ENCODE measurements at places on chromosomes 11 and 22.

GRCh38 chr11:72378704-72379383 lies 55.5 kb downstream of the CLPB start:
- no peak for DNase-seq

DNA sequence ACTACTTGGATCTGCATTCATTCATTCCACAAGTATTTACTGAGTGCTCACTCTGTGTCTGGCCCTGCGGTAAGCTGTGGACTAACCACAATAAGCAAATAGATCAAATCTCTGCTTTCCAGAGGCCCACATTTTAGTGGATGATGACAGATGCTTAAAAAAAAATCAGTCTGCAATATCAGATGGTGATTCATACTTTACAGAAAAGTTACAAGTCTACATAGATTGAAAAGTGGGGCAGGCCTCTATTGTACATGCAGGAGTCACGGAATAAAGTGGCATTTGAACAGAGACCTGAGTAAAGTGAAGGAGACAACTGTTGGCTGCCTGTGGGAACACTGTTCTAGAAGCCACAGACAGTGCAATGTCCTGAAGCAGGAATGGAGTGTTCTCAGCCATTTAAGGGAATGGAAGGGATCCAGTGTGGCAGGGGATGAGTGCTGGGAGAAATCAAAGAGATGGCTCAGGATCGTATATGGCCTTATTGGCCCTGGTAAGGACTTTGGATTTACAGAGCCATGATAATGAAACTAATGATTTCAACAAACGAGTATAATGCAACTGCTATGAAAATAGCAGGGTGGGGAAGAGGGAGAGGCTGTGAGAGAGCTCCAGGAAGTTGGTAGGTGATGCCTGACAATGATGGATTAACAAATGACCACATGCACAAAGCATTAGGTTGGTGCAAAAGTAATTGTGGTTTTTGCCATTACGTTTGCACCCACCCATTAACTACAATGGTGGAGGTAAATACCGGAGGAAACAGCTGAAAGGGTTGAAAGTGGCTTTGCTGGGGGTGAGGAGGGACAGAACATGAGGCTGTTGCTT lies 31.1 kb downstream of the TMEM45B start:
- no peak for DNase-seq

DNA sequence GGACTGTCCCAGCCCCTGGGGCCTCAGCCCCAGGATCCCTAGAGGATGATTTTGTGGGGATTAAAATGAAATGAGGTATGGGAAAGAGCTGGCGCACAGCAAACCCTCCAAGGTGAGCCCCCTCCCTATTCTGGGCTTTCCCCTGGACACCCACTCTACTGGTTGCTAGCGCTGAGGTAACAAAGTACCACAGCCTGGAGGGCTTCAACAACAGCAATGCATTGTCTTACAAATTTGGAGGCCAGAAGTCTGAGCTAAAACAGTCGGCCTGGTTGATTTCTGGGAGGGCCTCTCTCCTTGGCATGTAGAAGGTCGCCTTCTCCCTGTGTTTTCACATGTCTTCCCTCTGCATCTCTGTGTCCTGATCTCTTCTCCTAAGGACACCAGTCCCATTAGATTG lies 913.6 kb downstream of the NTM start:
- DNase-seq, result no peak

- DNase-seq, result no peak
These were observed 34.9 kb downstream of the TRAF6 start for GRCh38 chr11:36475192-36475591.

DNA sequence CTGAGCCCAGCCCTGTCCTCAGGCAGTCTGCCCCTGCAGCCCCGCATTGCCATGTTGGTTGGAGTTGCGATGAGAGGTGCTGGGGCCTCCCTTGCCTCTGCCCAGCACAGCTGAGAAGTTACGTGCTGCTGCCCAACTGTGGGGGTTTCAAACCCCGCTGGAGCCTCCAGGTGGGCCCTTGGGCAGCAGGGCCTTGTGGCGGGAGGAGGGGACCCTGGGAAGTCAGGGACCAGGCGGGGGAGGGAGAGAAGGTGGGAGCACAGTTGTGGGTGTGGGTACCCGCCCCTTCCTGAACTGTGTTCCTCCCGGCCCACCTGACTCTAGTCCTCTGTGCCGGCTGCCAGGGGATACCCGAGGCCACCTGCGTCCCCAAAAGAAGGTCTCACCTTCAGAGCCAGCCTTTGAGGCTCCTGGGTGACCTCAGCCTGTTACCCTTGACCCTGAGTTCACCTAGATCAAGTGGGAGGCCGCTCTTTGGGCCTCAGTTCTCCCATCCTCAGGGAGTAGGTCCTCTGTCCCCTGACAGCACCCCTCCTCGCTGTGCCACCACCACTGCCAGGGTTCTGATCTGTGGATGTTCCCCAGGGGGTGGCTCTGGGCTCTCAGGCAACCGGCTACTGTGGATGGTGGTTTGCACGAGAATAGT lies 7.7 kb upstream of the CCDC188 start:
- DNase-seq, result no peak

- DNase-seq, result peak; percentile 87
These were observed 18.7 kb upstream of the SCGB1D1 start for GRCh38 chr11:62171261-62171723.

- no peak for DNase-seq
These were observed 76.5 kb downstream of the SWAP70 start for GRCh38 chr11:9740202-9740883.

DNA sequence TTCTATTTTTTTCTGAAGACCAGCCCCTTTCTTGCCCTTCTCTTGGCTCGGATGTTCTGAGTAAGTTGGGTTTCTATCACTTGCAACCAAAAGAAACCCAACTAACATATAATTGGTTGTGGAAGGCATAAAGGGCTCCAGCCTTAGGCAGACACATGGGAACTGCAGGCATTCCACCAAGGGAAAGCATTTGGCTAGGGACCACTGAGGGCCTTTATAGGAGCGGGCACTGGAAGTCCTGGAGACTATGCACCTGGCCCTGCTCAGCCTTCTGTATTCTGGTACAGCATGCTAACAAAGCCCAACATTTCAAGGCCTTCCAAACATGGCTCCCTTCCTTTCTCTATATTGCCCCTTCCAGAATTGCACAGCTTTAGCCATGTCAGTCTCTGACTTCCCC lies 17.6 kb upstream of the LMO1 start:
- DNase-seq, result no peak

DNA sequence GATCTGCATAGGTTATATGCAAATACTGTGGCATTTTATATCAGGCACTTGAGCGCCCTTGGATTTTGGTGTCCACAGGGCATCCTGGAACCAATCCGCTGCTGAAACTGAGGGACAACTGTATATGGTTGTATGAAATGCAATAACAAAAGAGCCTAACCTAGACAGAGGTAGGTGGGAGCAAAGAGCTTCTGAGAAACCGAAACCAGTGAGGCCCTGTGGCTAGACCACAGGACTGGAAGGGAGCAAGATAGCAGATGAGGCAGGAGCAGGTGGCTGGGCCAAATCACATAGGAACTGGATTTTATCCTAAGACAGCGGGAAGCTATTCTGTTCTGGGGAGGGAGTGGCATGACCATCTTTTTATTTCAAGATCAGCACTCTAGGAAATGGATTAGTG lies 30.1 kb downstream of the RCN1 start:
- DNase-seq, result no peak

- no peak for DNase-seq
These were observed 45.8 kb upstream of the MYH9 start for GRCh38 chr22:36433318-36434231.

DNA sequence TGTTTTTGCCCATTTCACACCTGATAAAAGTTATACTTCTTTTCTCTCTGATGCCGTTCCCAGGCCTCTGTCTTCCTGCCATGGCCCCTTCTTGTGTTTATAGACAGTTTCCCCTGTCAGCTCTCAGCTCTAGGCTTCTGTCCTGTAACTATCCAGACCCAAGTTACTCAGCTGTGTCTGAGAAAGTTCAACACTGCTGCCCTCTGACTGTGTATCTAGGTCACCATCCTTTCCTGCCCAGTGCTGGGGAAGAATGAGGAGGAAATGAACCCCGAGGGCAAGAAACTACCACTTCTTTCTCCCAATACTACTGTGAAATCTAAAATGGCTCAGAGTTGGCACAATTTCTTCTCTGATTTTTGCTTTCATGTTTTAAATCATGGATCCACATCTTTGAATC lies 29.6 kb downstream of the SNX19 start:
- no peak for DNase-seq

- peak; percentile 15 for DNase-seq
These were observed 2.4 kb upstream of the KAT5 start for GRCh38 chr11:65709661-65710060.

- DNase-seq, result no peak
These were observed 15.3 kb downstream of the TTLL12 start for GRCh38 chr22:43171607-43172006.

DNA sequence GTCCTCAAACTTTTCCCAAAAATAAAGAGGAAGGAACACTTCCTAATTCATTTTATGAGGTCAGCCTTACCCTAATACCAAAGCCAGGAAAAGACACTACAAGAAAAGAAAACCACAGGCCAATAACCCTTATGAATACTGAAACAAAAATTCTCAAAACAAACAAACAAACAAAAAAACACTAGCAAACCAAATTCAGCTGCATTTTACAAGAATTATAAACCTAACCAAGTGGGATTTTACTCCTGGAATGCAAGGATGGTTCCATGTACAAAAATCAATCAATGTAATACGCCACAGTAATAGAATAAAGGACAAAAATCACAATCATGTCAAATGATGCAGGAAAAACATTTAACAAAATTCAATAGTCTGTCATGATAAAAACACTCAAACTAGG lies 13.3 kb downstream of the ARVCF start:
- no peak for DNase-seq

- no peak for DNase-seq
These were observed 289.1 kb upstream of the SORL1-AS1 start for GRCh38 chr11:121741761-121742361.

DNA sequence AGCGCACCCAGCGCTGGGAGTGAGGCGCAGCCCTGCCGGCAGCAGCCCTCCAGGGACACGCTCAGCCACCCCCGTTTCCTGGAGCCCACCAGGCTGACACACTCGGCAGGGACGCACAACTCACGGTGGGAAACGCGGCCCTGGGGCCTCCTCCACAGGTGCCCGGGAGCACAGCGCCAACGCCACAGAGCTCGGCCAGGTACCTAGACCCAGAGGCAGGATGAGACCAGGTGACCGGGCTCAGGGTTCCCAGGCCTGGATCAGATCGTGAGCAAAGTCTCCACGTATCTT lies 18.0 kb downstream of the TUBGCP6 start:
- DNase-seq, result no peak

- DNase-seq, result no peak
These were observed 367.6 kb downstream of the SOX6 start for GRCh38 chr11:15988693-15989231.

- DNase-seq, result no peak
These were observed 85.1 kb upstream of the NAV2 start for GRCh38 chr11:19627566-19627965.

DNA sequence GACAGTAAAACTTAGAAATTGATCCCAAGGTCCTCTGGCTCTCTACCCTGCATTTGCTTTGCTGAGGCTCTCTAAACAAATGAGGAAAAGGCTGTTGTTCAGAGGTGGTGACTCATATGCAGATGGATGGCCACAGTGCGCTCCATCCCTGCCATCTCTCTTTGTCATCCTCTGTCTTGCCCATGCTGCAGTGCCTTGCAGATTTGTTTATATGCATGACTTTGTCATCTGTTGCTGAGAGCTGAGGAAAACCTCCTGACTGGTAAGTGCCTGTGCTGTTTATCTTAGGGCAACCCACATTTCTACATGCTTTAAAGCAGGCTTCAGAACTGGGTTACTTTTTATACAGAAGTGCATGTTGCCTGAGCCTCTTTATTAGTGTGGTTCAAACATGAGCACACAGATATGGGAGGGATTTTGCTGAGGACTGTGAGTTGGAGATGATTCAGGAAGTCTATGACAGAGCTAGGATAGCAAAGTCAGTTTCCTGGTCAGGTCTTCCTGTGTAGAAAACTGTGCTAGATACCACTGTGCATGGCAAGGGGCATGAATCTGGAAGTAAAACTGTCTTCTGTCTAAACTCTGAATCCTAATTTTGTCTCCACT lies 57.4 kb downstream of the JAM3 start:
- DNase-seq, result no peak

GRCh38 chr11:9982127-9982795 lies 311.8 kb downstream of the SBF2 start:
- no peak for DNase-seq

GRCh38 chr11:61732705-61733104 lies 19.7 kb upstream of the MYRF start:
- DNase-seq, result peak; percentile 28

DNA sequence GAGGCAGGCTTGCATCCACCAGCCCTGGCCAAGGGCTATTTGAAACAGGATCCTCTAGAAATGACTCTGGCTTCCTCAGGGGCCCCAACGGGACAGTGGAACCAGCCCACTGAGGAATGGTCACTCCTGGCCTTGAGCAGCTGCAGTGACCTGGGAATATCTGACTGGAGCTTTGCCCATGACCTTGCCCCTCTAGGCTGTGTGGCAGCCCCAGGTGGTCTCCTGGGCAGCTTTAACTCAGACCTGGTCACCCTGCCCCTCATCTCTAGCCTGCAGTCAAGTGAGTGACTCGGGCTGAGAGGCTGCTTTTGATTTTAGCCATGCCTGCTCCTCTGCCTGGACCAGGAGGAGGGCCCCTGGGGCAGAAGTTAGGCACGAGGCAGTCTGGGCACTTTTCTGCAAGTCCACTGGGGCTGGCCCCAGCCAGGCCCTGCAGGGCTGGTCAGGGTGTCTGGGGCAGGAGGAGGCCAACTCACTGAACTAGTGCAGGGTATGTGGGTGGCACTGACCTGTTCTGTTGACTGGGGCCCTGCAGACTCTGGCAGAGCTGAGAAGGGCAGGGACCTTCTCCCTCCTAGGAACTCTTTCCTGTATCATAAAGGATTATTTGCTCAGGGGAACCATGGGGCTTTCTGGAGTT lies 13.3 kb downstream of the IL10RA start:
- peak; percentile 9 for DNase-seq

GRCh38 chr11:21768388-21768787 lies 424.5 kb upstream of the ANO5 start:
- DNase-seq, result no peak

- no peak for DNase-seq
These were observed 213.6 kb downstream of the RAB38 start for GRCh38 chr11:87961606-87962005.

DNA sequence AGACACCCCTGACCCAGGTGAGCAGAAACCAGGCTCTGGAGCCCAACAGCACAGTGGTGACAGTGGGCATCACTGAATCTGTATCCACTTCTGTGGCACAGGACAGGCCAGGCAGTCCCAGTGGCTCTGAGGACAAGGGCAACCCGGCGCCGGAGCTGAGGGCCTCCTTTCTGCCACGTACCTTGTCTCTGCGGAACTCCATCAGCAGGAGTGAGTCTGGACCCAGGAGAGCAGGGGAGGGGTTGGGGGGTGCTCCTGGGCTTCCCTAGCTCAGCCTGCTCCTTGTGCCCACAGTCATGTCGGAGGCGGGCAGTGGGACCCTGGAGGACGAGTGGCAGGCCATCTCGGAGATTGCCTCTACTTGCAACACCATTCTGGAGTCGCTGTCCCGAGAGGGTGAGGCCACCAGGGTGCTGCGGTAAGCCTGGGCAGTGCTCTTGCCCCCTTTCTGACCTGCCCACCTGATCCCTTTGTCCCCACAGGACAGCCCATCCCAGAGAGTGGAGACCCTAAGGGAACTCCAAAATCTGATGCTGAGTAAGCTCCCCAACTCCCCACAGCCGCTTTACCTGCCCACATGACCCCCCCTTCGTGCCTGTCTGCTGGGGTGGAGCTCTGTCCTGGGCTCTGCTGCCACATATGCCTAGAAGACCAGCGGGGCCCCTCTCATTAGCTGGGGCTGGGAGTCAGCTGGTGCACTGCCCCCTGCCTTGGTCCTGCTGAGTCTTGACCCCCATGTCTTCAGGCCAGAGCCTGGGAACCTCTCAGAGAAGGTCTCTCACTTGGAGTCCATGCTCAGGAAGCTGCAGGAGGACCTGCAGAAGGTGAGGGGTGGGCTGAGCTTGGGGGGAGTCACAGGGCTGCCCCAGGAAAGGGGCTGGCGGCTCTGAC lies 12.0 kb downstream of the SIPA1 start:
- no peak for DNase-seq
